Articular chondrocyte of knee joint (primary cell): ENCODE measurements at places on chromosomes 11 and 22. TPM values are rescaled to one million over a fixed set of nuclear protein-coding genes. Genes with fewer than 3 reads are reported as not detected.

SLC22A9 gene
- total RNA-seq = not detected in 2 replicates

SNU13 gene
- 55.6 and 60.0 TPM in 2 replicates for total RNA-seq

OR8G5 gene
- total RNA-seq = not detected in 2 replicates

ADAMTS15 gene
- 12.8 and 13.3 TPM in 2 replicates for total RNA-seq

PYGM gene
- 0.32 and 0.39 TPM in 2 replicates for total RNA-seq

LIF gene
- 1.0 and 7.9 TPM in 2 replicates for total RNA-seq

CLCF1 gene
- total RNA-seq = 8.8 and 9.4 TPM in 2 replicates

PGA4 gene
- total RNA-seq = 0.13 and 0.32 TPM in 2 replicates

PATE2 gene
- 0.13 and 0.43 TPM in 2 replicates for total RNA-seq

OR8D1 gene
- not detected in 2 replicates for total RNA-seq

IGF2 gene
- total RNA-seq = 1.0 and 1.2 TPM in 2 replicates

GAL3ST3 gene
- 0.32 TPM in 1 of 2 replicates, not detected in the other for total RNA-seq

SLC37A2 gene
- total RNA-seq = 0.22 and 0.52 TPM in 2 replicates

IZUMO1R gene
- total RNA-seq = not detected in 2 replicates

ASPHD2 gene
- 2.6 and 4.8 TPM in 2 replicates for total RNA-seq

PGA5 gene
- total RNA-seq = not detected in 2 replicates

CTSD gene
- total RNA-seq = 222 and 262 TPM in 2 replicates

F2 gene
- not detected in 2 replicates for total RNA-seq

MAP4K2 gene
- 12.3 and 13.3 TPM in 2 replicates for total RNA-seq

SLC22A6 gene
- total RNA-seq = not detected in 2 replicates

IGSF9B gene
- 7.1 TPM in 2 replicates for total RNA-seq

GGT5 gene
- 9.7 and 13.7 TPM in 2 replicates for total RNA-seq

CARD18 gene
- total RNA-seq = not detected in 2 replicates

TRIM34 gene
- 12.3 and 15.6 TPM in 2 replicates for total RNA-seq

CD248 gene
- total RNA-seq = 29.1 and 39.1 TPM in 2 replicates

KRTAP5-7 gene
- 0.13 and 0.22 TPM in 2 replicates for total RNA-seq

GAS2 gene
- 0.65 and 1.2 TPM in 2 replicates for total RNA-seq

OR51B4 gene
- total RNA-seq = not detected in 2 replicates

MMP12 gene
- 0.11 and 0.26 TPM in 2 replicates for total RNA-seq

CD3E gene
- total RNA-seq = not detected in 2 replicates

SHANK2 gene
- total RNA-seq = 3.2 and 3.7 TPM in 2 replicates

RIMBP3C gene
- under 0.01 and 0.32 TPM in 2 replicates for total RNA-seq

NOX4 gene
- total RNA-seq = 0.13 and 0.54 TPM in 2 replicates

ANKK1 gene
- 0.11 TPM in 1 of 2 replicates, not detected in the other for total RNA-seq

FAM111A gene
- 49.5 and 67.5 TPM in 2 replicates for total RNA-seq

SCGB2A2 gene
- total RNA-seq = not detected in 2 replicates

ANO9 gene
- not detected in 2 replicates for total RNA-seq

CHADL gene
- 0.78 and 1.5 TPM in 2 replicates for total RNA-seq

ISX gene
- not detected in 2 replicates for total RNA-seq

CELSR1 gene
- 10.7 and 14.9 TPM in 2 replicates for total RNA-seq

FBLN1 gene
- total RNA-seq = 99.8 and 101 TPM in 2 replicates

DLG2 gene
- 3.5 and 5.8 TPM in 2 replicates for total RNA-seq

CCDC82 gene
- 22.5 and 22.7 TPM in 2 replicates for total RNA-seq

GGTLC3 gene
- not detected in 2 replicates for total RNA-seq

OR8D4 gene
- 0.32 TPM in 1 of 2 replicates, not detected in the other for total RNA-seq

THY1 gene
- 669 and 939 TPM in 2 replicates for total RNA-seq

NPAT gene
- total RNA-seq = 22.7 and 28.9 TPM in 2 replicates

PRRG4 gene
- under 0.01 and 0.22 TPM in 2 replicates for total RNA-seq

GRAP2 gene
- total RNA-seq = not detected in 2 replicates

CD6 gene
- total RNA-seq = not detected in 2 replicates

APOBEC3B gene
- total RNA-seq = 3.1 and 5.1 TPM in 2 replicates

CCDC188 gene
- total RNA-seq = 0.65 and 1.3 TPM in 2 replicates
